Common myeloid progenitor, CD34-positive (primary cell): ENCODE measurements at places on chromosomes 12 and 14.

DNA sequence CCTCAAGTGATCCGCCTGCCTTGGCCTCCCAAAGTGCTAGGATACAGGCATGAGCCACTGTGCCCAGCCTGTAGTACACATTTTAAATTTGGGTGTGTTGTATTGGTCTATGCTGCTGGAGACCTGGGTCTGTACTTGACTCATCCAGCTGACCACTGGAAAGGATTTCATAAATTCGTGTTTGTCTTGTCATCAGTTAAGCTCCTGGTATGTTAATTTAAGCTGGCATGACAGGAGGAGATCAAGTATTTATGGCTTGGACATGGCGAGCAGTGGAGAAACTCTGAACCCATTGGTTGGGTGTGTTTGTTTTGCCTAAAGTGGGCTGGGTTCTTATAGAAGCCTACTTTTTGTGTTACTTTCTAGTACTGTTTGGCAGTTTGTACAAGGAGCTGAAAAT lies 24.2 kb downstream of the YY1 start:
- peaks cover 43% of the 10 kb centered on the region for H3K36me3 ChIP-seq
- H3K4me1 ChIP-seq, result no peaks in the 10 kb centered on the region
- no peak overlapping the region for H3K4me3 ChIP-seq
- H3K27ac ChIP-seq, result no peak overlapping the region
- H3K27me3 ChIP-seq, result no peaks in the 10 kb centered on the region

DNA sequence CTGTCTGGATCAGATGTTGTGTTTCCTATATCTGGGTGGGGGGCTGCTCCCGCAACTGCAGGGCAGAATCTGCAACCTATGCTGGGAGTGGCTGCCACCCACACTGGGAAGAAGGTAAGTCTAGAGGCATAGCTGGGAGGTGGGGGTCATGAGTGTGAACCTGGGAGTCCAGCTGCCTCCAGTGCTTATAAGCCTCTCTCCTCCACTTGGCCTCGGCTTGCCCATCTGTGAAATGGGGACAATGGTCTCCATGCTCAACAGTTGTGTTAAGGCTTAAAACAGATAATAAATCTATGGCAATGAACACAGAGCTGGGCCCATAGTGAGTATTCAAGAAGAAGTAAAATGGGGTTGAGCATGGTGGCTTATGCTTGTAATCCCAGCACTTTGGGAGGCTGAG lies 90.0 kb downstream of the RBM19 start:
- no peak overlapping the region for H3K4me3 ChIP-seq
- H3K36me3 ChIP-seq, result peaks cover 25% of the 10 kb centered on the region
- no peaks in the 10 kb centered on the region for H3K4me1 ChIP-seq
- H3K27ac ChIP-seq, result no peak overlapping the region

GRCh38 chr14:81582420-81582819 lies 48.8 kb upstream of the SEL1L start:
- H3K27ac ChIP-seq, result no peak overlapping the region
- DNase-seq, result no peak
- H3K4me3 ChIP-seq, result no peak overlapping the region
- no peaks in the 10 kb centered on the region for H3K27me3 ChIP-seq
- no peaks in the 10 kb centered on the region for H3K36me3 ChIP-seq
- H3K4me1 ChIP-seq, result no peaks in the 10 kb centered on the region

DNA sequence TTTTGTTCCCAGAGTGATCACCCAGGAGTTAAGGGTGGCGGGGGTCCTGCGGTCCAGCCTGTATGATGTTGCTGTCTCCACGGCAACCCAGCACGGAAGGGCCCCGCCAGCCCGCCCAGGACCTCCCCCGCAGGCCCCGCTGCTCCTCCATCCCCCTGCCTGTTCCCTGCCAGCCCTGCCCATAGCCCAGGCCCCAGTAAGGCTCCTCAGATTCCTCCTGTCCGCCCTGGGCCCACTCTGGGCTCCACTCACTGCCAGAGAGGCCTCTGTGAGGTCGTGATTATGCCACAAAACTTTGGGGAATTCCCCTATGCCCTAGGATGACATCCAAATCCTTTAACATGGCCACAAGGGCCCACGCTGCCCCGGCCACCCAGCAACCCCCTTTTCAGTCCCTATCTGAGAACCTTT lies 20.8 kb downstream of the HSP90AA1 start:
- H3K4me3 ChIP-seq, result no peak overlapping the region
- no peak for DNase-seq
- no peak overlapping the region for H3K27ac ChIP-seq
- no peaks in the 10 kb centered on the region for H3K36me3 ChIP-seq

DNA sequence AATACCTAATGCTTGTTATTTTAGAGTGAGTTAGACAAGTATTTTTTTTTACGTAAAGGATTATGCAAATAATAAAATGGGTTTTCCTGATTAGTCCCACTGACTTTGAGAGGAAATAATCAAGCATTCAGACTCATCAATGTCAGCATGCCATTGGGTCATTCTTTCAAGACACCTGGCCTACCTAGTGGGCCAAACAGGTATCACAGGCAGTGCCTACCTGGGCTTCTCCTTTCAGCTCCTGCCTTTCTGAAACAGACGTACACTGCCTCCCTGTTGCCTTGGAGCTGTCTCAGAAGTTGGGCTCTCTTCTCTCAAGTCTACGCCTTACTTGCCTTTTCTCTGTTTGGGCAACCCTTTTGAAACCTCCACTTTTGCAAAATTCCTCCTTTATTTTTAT lies 545.6 kb downstream of the SNAPC1 start:
- no peaks in the 10 kb centered on the region for H3K36me3 ChIP-seq
- H3K27ac ChIP-seq, result no peak overlapping the region
- no peaks in the 10 kb centered on the region for H3K27me3 ChIP-seq
- H3K4me1 ChIP-seq, result no peaks in the 10 kb centered on the region

- peaks cover 10% of the 10 kb centered on the region for H3K36me3 ChIP-seq
- H3K4me3 ChIP-seq, result no peak overlapping the region
- peaks cover 16% of the 10 kb centered on the region for H3K27me3 ChIP-seq
- no peak for DNase-seq
- H3K27ac ChIP-seq, result no peak overlapping the region
- H3K4me1 ChIP-seq, result no peaks in the 10 kb centered on the region
Measured at GRCh38 chr12:109553483-109553882, 19.8 kb downstream of the MMAB start.

DNA sequence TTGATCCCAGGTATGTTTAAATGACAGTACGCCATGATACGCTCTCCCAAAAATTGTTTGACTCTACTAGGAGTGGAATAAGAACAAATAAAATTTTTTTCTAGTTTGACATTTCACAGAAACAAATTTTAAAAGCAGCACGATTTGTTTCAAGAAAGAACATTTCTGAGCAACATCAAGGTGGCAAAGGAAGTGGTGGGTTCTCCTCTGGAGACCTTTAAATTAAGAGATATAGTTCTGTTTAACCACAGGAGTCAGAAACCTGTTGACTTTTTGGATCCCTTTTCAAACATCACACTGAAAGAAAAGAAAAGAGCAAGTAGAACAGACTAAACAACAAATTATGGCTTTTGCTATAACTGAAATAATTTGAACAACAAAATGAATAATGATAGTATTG lies 2.5 kb upstream of the SLC6A13 start:
- no peaks in the 10 kb centered on the region for H3K36me3 ChIP-seq
- no peak for DNase-seq

GRCh38 chr12:79162948-79163347 lies 298.4 kb downstream of the SYT1 start:
- DNase-seq, result no peak
- no peak overlapping the region for H3K27ac ChIP-seq
- no peak overlapping the region for H3K4me3 ChIP-seq
- H3K4me1 ChIP-seq, result no peaks in the 10 kb centered on the region
- no peaks in the 10 kb centered on the region for H3K27me3 ChIP-seq

GRCh38 chr12:49098035-49098451 lies 3.4 kb upstream of the DHH start:
- H3K27me3 ChIP-seq, result peaks cover 16% of the 10 kb centered on the region
- H3K4me1 ChIP-seq, result peaks cover 17% of the 10 kb centered on the region
- no peak overlapping the region for H3K27ac ChIP-seq
- DNase-seq, result peak; percentile 76
- peaks cover 62% of the 10 kb centered on the region for H3K36me3 ChIP-seq

GRCh38 chr14:104422837-104423681 lies 156.5 kb upstream of the C14orf180 start:
- H3K27me3 ChIP-seq, result peaks cover 2% of the 10 kb centered on the region
- no peak overlapping the region for H3K4me3 ChIP-seq
- no peaks in the 10 kb centered on the region for H3K36me3 ChIP-seq
- no peak overlapping the region for H3K27ac ChIP-seq
- no peaks in the 10 kb centered on the region for H3K4me1 ChIP-seq

DNA sequence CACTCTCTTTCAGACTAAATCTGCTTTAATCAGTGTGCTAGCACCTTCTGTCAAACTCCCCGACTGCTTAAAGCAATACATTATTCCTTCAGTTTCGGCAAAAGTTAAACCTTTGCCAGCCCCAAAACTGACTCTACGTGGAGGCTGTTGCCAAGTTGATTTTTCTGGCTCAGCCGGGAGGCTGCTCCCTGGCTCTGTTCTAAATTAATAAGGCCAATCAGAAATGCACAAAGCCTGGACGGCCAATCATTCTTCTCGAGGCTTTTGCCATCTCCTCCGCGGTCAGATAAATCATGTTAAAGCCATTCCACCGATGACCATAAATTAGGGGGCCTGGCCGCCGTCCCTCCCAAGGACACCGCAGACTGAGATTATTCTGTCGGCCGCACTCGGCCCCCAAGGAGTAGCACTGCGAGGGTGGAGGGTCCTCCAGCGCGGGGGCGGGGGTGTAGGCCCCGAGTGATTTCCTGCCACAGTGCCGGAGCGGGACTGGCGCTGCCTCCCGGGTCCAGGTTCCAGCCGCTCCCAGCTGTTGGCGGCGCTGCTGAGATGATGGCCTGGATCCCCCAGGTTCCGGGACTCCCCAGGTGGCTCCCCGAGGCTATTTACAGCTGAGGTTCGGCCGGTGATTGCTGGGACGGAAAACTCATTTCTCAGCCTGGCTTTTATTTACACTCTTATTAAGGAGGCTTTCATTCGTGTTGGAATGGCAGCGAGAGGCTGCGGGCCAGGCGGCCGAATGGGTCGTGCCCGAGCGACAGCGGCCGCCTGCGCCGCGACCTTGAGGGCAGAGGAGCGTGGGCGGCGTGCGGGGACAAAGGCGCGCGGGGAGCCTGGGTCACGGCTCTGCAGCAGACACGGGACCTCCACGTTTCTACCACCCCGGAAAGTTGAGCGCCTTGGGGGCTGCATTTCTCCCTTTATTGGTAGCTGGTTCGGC lies 165.1 kb downstream of the MON2 start:
- peak; percentile 50 for DNase-seq
- H3K27me3 ChIP-seq, result peaks cover 46% of the 10 kb centered on the region
- H3K4me1 ChIP-seq, result peaks cover 14% of the 10 kb centered on the region
- no peaks in the 10 kb centered on the region for H3K36me3 ChIP-seq
- peak overlapping the region; percentile 53 for H3K4me3 ChIP-seq
- H3K27ac ChIP-seq, result no peak overlapping the region

DNA sequence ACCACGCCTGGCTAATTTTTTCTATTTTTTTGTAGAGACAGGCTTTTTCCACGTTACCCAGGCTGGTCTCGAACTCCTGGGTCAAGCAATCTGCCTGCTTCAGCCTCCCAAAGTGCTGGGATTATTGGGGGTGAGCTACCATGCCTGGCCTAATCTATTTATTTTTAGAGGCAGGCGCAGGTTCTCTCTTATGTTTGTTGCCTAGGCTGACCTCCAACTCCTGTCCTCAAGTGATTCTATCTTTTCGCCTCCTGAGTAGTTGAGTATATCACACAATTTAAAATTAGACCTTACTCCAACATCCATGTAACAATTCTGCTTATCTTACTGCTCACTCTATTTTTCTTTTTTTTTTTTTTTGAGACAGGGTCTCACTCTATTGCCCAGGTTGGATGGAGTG lies 6.8 kb upstream of the ACRBP start:
- no peaks in the 10 kb centered on the region for H3K4me1 ChIP-seq
- no peaks in the 10 kb centered on the region for H3K27me3 ChIP-seq
- H3K36me3 ChIP-seq, result peaks cover 24% of the 10 kb centered on the region
- no peak overlapping the region for H3K27ac ChIP-seq
- no peak overlapping the region for H3K4me3 ChIP-seq

DNA sequence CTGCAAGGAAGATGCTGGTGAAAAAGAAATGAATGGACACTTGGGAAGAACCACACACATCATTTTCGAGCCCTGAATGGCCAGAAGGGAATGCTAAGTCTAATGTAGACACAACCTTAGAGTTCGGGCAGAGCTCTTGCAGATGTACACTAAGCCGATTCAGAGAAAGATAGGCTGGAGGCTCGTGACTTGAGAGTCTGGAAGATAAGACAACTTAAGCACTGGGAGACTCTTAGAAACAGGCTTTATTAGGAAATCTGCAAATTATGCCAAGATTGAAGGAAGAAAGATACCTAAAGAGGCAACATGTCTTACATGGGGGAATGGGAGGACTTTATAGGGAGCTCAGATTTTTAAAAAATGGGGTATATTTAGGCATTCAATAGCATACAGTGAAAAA lies 13.5 kb downstream of the TBPL2 start:
- peaks cover 9% of the 10 kb centered on the region for H3K4me1 ChIP-seq
- H3K36me3 ChIP-seq, result no peaks in the 10 kb centered on the region
- no peak overlapping the region for H3K4me3 ChIP-seq
- H3K27me3 ChIP-seq, result no peaks in the 10 kb centered on the region
- no peak for DNase-seq

- no peak overlapping the region for H3K27ac ChIP-seq
- peaks cover 44% of the 10 kb centered on the region for H3K27me3 ChIP-seq
- no peaks in the 10 kb centered on the region for H3K36me3 ChIP-seq
- H3K4me1 ChIP-seq, result no peaks in the 10 kb centered on the region
- no peak overlapping the region for H3K4me3 ChIP-seq
- DNase-seq, result no peak
Measured at GRCh38 chr12:125377093-125377492, 311.9 kb downstream of the AACS start.

DNA sequence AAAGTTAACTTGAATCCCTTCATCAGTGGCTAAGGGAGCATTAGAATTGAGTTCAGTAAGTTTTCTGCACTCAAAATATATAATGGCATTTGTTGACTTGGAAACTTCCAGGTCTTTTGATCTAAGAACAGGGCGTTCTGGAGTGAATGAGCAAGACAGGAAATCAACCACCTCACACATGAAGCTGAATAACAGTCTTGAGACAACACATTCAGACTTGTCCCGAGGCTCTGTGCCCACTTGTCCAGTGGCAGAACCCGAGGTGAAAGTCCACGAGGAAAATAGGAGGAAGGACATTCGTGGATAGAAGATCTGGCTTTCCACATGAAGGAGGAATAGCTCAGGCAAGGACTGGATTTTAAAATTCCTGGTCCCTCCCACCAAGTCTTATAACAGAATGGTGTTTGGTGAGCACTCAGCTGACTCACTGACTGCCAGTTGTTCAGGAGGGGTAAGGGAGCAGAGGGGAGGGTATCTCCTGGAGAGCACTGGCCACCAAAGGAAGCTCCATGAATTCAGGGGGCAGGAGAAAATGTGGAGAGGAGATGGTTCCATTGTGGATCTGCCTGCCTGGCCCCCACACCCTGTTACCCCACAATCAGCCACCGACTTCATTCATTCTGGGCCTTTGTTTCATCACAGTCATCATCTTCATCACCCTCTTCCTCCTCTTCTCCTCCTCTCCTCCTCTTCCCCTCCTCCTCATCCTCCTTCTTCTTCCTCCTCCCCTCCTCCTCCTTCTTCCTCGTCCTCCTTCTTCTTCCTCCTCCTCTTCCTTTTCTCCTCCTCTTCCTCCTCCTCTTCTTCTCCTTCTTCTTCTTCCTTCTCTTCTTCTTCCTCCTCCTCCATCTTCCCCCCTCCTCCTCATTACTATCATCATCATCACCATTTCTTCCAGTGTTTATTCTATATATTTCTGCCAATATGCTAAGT lies 620.1 kb downstream of the MED13L start:
- no peaks in the 10 kb centered on the region for H3K4me1 ChIP-seq
- H3K36me3 ChIP-seq, result no peaks in the 10 kb centered on the region
- peaks cover 3% of the 10 kb centered on the region for H3K27me3 ChIP-seq
- no peak for DNase-seq
